ENCODE measurements at places on chromosomes 12 and 14.

DNA sequence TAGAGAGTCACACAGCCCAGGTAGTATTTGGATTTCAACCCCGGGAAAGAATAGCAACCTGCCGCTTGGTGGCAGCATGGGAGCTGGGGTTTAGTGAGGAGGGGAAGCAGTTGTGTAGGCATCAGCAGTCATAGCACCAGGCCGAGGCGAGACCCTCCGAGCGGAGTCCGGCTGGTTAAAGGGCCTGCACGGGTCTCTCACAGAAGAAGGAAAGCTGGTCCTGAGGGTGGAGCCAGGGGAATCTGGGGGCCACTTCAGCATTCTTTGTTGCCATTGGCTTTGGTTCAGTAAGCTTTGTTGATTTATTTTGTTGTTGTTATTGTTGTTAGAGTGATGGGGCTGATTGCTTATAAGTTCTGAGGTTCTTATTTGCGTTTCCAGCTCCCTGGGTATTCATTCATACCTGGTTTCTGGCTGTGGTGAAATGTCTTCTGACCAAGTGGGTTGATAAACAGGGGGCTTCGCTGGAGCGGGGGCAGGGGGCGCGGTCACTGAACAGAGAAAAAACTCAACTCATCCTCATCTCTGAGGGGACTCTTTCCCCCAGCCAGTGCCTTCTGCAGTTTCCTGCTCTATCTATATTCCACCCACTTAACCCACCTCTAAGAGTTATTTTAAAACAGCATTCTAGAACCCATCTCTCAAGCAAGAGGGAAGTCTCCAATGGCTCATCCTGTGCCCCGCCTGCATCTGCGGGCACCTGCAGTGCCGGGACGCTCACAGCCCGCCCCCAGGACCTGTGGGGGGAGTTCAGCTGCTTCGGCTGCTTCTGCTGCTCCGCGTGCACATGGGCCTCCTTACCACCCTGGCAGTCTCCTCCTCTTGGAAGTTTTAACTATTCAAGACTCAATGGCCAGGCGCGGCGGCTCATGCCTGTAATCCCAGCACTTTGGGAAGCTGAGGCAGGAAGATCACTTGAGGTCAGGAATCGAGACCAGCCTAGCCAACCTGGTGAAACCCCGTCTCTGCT is 11.6 kb downstream of the CKB start:
- DNase-seq: no peak

DNA sequence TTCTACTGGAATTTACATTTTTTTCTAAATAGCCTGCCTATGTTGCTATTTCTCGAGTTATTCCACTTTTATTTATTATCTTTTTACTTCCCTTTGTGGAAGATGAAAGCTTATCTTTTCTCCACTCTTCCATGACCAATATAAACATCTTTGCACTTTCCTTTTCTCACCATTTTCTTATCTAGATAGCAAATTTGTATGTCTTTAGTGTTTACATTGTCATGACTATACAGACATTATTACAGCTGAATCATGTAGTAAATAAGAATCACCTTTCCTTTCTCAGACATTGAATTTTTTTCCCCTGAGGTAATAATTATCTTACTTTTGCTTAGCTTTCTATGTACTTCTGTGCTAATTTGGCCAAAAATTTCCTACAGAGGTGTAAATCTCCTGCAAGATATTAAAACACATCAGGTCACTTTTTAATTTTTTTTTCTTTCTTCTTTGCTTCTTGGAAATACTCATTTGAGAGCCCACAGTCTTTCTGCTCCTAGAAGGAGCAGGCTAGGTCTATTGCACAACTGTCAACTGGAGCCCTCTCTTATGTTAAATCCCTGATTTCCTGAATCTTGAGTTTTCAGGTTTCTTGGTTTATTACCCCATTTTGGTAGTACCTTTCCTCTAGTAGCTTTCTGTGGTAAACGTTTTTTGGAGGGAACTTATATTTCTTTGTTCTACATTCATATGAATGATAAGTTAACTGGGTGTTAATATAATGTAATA is 109.0 kb upstream of the ATP2B1 start:
- no peak for DNase-seq

DNA sequence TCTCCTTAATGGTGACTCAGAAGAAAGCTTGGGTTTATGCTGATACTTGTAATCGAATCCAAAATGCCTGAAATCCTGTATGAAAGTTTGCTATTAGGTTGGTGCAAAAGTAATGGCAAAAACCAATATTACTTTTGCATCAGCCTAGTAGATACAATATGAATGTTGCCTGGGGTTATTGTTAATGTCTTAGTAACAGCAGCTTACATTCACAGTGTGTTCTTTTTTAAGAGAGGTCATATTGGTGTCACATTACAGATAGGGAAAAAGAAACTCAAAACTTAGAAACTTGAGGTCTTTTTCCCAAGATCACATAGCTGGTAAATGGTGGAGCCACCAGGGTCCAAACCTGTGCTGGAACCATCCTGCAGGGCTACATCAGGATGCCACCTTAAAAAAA is 25.2 kb downstream of the SRGAP1 start:
- DNase-seq: no peak

DNA sequence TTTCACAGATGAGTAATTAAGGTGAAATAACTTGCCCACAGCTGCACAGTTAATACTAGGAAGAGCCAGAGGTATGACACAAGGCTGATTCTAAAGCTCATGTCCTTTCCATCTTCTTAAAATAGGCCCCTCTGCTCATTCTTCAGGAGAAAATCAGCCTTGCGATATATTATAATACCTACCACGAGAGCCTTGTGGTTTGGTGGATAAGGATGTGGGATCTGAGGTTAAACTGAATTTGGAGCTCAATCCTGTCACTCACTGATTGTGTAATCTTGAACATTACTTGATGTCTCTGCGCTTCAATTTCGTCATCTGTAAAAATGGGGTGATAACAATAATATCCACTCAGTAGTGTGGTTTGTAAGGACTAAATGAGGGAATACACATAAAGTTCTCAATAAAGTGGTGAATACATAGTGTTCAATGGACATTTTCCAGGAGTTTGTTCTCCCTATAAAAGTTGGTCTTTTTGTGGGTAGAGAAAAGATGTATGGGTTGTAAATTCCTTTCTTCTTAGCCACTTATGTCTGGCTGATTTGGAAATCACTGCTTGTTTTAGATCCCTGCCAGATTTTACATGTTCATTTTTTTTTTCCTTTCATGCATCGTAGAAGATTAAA is 25.1 kb upstream of the ATP2B1 start:
- DNase-seq: no peak

GRCh38 chr14:88750413-88750812 is 42.3 kb downstream of the EML5 start:
- no peak for DNase-seq

- DNase-seq: peak; percentile 2
Measured at GRCh38 chr12:104683831-104684503, 227.2 kb downstream of the CHST11 start.

- DNase-seq: no peak
Measured at GRCh38 chr14:52551696-52552062, 626 bp downstream of the TXNDC16 start.

DNA sequence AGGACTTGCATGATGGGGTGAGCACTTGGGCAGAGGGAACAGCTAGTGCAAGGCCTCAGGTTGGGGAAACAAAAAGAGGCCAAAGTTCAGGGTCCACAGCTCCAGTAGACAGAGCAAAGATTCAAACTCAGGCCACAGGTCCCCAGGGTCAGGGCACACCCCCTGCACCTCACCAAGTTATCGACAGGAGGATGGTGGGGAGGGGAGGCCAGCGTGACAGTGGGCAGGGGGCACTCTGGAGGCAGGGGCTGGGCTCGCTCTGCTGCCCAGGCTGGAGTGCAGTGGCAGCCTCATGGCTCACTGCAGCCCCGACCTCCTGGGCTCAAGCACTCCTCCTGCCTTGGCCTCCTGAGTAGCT is 32.4 kb upstream of the ULK1 start:
- no peak for DNase-seq

DNA sequence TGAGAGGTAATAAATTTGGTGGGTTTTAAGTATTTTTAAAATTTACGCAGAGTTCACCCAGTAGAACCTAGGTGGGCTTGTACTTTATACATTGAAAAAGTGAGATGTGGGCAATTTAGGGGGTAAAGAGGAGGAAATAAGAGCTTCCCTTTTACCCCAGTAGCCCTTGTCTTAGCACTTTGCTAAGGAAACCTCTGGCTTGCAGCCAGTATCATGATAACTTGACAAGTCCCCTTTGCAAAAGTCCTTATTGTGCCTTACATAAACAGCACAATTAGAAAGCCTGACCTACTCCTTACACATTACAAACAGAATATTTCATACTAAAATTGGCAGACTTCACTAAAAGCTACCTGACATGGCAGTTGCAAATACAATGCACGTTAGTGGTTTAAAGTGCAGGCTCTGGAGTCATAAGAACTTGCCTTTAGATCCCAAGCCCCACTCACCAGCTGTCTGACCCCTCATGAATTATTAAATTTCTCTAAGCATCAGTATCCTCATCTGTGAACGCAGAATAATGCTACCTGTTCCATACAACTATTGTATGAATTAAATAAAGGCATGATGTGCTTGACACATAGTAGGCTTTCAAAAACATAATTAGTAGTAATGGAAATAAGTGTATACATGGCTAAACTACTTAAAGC is 53.2 kb upstream of the NELL2 start:
- no peak for DNase-seq

DNA sequence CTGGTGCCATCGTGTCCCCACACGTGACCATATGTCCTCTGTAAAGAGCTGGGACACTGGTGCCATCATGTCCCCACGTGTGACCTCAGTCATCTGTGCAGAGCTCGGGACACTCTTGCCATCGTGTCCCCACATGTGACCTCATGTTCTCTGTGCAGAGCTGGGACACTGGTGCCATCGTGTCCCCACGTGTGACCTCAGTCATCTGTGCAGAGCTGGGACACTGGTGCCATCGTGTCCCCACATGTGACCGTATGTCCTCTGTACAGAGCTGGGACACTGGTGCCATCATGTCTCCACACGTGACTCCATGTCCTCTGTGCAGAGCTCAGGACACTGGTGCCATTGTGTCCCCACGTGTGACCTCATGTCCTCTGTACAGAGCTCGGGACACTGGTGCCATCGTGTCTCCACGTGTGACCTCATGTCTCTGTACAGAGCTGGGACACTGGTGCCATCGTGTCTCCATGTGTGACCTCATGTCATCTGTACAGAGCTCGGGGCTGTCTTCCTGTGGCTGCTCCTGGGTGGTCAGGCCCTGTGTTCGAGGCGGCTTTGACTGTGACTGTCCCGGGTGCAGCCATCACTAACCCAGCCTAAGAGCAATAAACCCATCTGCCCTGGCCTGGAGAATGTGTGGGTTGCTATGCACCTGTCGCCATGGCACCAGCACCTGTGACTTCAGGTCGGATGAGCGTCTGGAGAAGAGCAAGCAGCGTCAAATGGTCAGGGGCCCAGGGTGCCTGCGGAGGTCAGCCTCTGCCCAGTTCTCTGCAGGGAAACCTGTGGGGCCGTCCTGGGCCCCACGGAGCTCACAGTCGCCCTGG is 334.4 kb downstream of the ADGRD1 start:
- no peak for DNase-seq

DNA sequence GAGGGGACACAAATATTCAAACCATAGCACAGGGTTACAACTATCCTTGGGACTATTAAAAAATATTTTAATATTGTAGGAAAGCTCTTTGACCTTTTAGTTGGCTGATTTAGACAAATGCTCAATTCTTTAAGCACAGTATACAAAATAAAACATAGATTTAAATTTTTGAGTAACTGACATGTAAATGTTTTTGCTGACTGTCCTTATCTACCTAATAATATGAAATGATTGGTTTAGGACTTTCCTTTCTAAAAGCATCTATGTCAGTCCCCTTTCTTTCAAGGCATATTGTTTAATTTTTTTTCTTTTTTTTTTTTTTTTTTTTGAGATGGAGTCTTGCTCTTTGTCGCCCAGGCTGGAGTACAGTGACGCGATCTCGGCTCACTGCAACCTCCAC is 16.5 kb upstream of the OR6J1 start:
- DNase-seq: no peak

DNA sequence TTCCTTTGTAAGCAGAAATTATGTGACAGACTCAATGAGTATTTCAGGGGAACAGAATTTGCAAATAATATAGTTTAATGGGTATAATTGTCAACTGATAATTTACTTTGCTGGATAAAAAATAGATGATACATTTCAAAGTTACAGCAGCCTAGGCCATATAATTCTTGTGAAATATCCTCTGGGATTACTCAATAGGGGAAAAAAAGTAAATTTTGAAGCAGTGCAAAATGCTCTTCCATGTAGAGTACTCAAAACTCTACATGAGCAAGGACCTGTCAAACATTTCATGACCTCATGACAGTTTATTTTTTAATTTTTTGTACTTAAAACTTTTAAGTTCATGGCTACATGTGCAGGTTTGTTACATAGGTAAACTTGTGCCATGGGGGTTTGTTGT is 163.3 kb downstream of the DACT1 start:
- no peak for DNase-seq

DNA sequence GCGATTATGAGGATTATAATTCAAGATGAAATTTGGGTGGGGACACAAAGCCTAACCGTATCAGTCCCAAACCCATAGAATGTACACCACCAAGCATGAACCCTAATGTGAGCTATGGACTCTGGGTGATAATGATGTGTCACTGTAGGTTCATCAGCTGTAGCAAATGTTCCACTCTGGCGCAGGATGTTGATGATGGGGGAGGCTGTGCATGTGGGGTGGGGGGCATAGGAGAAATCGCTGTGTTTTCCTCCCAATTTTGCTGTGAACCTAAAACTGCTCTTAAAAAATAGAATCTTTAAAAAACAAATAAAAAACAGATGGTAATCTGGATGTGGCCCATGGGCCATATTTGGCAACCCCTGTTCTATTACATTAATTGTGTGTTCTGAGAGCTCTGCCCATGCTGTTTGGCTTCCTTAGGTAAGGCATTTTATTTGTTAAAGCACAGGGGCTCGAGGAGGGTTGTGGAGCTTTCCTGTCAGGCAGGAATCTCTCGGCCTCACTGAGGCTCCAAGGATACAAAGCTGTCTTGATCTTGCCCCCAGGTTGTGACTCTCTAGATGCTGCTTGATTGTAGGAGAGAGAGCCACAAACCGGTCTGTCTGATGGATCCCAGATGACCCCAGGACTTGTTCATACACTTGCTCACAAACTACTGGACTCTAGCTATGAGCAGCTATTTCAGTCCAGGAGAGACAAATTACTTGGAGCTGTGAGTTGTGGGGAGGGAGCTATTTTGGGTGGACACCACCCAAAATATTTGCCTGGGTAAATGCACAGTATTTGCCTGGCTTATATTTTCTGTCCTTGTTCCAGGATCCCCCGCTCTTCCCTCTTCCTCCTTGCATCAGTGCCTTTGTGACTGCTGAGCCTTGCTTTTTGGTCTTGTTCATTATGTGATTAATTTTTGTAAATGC is 340.2 kb downstream of the MED13L start:
- DNase-seq: no peak

DNA sequence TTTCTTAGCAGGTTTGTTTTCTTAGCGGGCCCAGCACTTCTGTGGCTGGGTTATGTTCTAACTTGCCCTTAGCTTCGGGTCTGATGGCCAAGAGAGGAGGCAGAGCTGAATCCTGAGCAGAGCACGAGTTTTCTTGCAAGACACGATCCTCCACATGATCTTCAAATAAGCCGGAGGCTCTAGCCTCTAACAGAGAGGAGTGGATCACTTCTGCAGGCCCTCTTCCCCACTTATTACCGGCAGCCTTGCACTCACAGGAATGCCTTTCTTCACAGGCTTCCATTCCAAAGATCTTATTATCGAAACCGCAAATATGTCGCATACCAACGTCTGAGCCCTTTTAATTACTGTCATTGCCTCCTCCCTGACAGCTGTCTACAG is 79.5 kb downstream of the SINHCAF start:
- no peak for DNase-seq

All from activated CD8-positive, alpha-beta memory T cell treated with anti-CD3 and anti-CD28 coated beads, Interleukin-2, amount 50 U/mL, for 4 hours (primary cell).